ENCODE measurements at places on chromosomes 4 and X. TPM values are rescaled to one million over a fixed set of nuclear protein-coding genes. Genes with fewer than 3 reads are reported as not detected.

GRCh38 chr4:115562506-115562905 is 449.1 kb upstream of the NDST4 start:
- no peak for DNase-seq

- peak; percentile 42 for DNase-seq
These were observed 821 bp downstream of the ASMTL start for GRCh38 chrX:1451661-1452515.

GRCh38 chr4:7672601-7673000 is 237.9 kb upstream of the PSAPL1 start:
- DNase-seq: no peak

DNA sequence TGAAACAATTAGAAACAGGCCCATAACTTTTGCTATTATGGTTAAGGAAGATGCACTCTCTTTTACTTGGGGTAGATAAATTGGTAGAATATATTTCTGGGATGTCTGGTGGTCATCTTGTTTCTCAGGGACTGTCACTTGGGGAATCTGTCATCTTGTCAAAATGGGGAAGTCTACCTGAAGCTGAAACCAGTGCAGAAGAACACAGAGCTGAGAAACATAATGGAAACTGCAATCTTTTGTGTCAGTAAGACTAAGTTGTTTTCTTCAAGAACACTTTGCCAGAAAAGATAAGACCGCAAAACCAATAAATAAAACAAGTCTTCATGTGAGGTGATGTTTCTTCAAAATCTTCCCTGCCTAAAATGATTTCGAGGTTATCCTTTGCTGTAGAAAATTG is 92.0 kb downstream of the NAA11 start:
- DNase-seq: no peak

DNA sequence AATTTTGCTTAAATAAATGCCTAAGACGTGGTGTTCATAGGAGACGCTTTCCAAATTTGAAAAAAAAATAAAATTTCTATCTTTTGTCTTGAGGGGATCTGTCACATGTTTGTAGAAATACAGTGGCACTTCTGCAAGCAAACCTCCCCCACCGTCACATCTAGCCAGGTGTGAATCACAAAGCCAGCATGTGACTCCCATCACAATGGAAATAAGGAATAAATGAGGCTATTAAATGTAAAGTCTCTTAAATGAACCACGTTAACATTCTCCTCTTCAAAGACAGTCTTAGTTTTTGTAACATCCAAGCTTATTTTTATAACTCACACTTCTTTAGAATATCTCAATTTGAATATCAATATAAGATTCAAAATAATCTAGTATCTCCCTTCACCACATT is 63.0 kb upstream of the CCSER1 start:
- no peak for DNase-seq

DNA sequence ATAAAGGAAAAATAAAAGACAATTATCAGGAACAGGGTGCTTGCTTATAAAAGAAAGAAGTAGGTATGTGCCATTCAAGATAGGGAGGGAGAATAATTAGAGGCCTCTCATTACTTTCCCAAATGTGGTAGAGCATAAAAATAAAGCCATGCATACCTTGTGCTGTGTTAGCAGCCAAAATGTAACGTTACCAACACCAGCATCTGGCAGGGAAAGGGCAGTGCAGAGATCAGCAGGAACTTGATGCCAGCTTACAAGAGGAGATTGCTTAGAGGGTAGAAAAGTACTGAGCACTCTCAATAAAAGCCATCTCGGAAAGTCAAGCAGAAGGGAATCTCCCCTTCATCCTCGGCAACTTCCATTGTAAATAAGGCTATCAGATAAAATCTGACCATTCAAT is 195.6 kb downstream of the RASL11B start:
- no peak for DNase-seq

DNA sequence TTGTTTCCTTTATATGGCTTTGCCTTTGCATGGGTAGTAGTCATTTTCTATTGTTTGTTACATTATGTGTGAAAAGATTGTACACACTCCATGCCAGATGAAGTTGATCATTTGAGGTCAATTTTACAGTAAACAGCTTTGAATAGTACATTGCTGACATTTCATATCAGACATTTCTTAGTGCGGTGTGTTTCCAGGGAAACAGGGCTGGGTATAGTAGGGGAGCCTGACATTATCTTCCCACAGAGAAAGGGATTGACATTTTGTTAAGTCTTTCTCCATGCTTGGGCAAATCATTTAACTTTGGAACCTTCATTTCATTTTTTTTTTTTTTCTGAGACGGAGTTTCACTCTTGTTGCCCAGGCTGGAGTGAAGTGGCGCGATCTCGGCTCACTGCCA is 5.0 kb downstream of the FUNDC2 start:
- no peak for DNase-seq

DNA sequence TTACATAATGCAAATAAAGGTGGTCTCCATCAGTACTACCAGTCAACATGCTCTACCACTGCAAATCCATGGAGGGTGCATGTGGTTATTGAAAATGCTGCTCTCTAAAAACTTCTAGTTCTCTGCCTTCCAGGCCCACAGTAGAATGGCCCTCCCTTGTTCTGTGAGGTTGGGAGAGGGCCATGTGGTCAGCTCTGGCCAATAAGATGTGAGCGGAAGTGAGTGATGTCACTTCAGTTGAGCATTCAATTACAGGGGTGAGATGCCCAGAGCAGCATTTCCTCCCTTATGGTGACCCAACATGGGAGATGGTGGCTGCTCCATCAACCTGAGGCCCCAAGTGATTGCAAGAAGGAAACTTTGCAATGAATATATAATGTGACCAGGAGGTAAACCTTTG is 148.8 kb downstream of the CPEB2 start:
- no peak for DNase-seq

The FRG2 gene
- not detected for total RNA-seq

The TEX13D gene
- not detected for total RNA-seq

GRCh38 chr4:62517716-62518115 is 1317.6 kb downstream of the ADGRL3 start:
- no peak for DNase-seq

The TEC gene
- total RNA-seq: 2.1 TPM

DNA sequence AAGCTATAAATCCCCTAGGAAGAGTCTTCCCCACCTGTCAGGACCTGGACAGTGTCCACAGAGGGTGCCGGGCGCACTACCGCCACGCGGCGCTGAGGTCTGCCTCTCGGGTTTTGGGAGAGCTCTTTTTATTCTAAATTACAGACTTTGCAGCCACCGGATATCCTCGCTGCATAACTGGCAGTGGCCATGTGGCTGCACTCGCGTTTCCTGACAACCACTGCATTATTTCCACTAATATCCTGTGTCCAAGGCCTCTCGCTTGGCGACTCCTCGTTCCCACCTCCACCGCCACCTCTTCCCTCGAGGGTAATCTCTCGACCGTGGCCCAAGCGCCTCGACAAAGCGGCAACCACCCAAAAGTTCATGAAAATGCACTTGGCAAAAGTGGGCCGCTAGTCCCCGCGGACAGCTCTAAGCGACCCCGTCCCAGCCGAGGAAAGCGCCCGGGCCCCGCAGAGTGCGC is 512 bp upstream of the TMEM131L start:
- peak; percentile 55 for DNase-seq

The MEPE gene
- total RNA-seq: not detected

DNA sequence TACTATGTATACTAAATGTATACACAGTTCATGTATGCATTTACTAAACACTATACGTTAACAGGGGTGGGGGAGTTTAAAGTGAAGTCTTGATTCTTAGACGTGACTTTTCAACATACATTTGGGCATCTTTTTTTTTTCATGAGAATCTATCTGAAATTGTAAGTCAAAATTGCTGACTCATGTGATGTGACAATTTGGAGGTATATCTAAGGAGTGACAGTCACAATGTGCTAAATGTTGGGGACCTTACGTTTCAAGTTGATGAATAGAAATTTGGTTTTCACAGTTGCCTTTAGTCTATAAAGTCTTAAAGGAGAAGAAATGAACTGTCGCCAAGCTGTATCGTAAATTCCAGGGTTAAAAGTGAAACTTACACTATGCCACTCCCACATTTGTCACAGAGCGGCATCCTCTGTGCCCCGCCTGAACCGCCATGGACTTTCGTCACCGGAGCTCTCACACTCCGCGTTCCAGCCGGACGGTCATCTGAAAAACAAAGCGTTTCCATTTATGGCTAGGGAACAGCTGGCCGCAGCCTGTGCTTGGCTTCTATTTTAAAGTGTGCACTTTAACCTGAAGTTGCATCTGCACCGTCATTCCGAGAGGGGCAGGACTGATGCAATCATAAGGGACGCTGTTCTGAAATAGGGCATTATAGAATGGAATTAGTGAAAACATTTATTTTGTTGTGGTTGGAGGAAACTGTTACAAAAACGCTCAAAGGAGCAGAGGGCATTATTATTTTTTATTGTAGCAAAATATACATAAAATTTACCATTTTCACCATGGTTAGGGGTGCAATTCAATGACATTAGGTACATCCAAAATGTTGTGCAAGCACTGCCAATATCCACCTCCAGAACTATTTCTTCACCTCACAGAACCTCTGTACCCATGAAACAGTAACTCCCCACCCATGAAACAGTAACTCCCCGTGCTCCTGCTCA is 30.9 kb downstream of the PDLIM3 start:
- peak; percentile 77 for DNase-seq

The TRIM60 gene
- not detected for total RNA-seq

DNA sequence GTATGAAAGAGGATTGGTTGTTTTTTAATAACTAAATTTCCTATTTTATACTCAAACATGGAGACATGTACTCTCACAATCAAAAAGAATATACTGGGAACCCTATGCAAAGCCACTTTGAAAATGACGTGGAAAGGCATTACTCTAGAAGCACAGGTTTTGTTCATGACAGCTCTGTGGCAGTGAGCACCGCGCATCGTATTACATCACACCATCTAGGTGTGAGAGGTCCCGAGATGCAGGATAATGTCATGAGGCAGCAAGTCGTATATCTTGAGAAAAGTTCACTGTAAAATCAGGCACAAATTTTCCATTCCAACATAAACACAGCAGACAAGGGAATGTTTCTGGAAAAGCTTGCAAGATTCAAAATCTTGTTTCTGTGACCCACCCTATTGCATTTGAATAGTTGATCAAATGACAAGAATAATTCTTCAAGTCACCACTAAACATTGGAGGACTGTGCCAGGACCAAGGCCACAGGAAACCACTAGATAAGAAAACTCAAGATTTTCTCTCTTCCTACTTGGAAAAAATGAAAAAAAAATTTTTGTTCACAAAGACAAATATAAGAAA is 127.6 kb downstream of the LDB2 start:
- DNase-seq: no peak

DNA sequence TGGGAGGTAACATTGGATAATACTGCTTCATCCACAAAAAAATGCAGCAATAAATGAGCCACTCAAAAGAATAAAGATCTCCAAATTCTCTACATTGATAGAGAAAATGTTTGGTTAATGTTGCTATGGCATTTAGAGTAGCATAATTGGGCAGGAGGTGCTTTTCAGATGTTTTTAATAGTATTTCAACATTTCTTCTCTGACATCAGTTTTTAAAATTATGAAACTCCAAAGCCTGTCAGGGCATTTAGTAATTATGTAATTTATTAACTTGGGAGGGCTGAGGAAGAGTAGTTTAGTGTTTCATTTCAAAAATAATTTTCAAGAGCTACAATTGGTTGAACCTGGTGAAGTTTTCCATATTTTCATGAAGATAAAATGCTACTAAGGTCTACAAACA is 211.3 kb upstream of the INTU start:
- no peak for DNase-seq
